ENCODE measurements at places on chromosomes 7 and 10. TPM values are rescaled to one million over a fixed set of nuclear protein-coding genes. Genes with fewer than 3 reads are reported as not detected.

GRCh38 chr7:132446666-132447278, 129.5 kb downstream of the PLXNA4 start:
- DNase-seq = no peak

The NEBL gene
- 0.44 TPM for total RNA-seq

DNA sequence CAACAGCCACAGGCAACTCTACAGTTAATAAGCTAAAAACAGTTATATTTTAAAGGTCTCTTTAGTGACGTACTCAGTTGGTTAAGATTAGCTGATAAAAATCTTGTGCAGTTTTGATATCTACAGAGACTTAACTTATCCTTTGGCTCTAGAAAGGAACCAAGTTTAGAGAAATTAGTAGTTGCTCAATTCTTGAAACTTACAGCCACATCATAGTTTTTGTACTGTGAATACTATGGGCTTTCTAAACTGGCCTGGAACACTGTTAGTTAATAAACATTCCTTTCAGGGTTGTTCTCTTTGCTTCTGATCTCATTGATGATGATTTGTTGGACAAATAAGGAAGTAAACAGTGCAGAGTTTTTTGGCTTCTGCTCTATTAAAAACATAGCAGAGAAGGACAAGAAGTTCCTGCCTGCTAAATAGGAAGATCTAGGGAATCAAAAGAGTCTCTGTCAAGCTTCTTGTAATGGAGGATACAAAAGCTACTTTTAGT, 73.1 kb downstream of the MKLN1 start:
- DNase-seq = no peak

DNA sequence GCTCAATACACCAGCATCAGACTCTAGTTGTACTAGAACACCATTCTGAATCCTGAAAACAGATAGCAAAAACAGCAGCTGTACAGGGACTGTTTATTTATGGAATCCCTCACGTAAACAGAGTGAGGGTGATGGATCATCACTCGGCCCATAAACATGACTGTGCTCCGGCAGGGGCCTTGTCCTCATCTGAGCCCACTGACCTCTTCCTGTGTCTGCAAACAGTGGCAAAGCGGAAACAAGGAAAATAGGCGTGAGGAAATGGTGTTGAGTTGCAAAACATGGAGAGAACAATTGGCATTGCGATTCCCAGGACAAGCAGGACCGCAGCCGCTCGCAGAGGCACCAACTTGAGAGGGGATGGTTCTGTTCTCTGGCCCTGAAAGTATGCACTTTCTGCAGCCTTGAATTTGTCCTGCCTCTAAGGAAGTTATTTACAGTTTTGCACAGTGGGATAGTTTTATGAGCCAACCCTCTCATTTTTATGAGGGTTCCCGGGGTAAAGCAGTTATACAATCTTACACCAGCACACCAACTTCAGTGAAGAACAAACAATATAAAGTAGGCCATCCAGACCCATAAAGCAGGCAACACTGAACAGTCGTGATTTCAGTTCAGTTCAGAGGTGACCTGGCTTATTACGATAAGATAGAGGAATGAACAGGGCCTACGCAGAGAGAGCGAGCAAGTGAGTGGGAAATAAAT, 248.0 kb upstream of the FZD8 start:
- DNase-seq = no peak

DNA sequence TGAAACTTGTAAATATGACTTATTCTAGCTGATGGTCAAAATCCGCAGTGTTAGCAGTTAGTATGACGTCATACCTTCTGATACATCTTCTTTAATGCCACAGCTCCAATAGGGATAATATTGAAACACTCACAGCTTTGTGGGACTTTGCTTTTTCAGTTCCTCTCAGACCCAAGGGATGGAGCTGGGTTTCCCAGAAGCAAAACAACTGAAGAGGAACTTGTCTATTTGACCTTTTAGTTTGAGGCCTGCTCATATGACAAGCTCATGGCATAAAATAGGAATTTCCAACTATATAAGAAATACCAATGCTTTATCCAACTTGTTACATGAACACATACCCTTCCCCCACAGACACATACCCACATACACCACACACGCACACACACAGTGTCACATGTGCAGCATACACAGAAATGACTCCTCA, 31.6 kb upstream of the C10orf67 start:
- DNase-seq = no peak

- DNase-seq = no peak
Measured at GRCh38 chr10:97629289-97629688, 4.0 kb downstream of the MORN4 start.

- DNase-seq = no peak
Measured at GRCh38 chr7:155372782-155373358, 75.2 kb downstream of the INSIG1 start.

GRCh38 chr10:63262430-63263073, 129.4 kb downstream of the NRBF2 start:
- no peak for DNase-seq

GRCh38 chr7:118104812-118105441, 79.0 kb upstream of the LSM8 start:
- DNase-seq = no peak

DNA sequence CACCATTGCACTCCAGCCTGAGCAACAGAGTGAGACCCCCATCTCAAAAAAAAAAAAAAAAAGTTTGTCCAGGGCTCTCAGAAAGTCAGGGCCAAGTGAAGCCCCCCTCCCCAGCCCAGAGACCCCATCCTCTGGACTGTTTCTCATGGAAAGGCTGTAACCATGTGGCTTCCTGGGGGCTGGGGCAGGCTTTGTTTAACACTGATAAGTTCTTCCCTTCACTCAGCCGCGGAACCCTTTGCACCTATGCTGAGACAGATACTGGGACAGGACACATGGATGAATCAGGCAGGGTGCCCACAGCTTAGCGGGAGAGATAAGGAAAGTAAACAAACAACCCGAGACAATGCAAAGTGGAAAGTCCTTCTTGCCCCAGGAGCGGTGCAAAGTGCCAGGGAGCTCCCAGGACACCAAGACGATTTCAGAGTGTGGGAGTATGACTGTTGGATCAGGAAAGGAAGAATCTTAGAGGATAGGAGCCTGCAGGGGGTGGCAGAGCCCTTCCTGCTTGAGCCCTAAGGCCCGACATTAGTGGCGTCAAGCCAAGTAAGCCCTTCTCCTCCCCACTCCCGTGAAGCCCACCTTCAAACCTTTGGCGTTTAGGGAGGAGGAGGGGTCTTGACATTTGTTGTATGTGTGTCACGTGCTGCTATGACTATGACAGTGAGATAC, 11.6 kb downstream of the MLXIPL start:
- no peak for DNase-seq

DNA sequence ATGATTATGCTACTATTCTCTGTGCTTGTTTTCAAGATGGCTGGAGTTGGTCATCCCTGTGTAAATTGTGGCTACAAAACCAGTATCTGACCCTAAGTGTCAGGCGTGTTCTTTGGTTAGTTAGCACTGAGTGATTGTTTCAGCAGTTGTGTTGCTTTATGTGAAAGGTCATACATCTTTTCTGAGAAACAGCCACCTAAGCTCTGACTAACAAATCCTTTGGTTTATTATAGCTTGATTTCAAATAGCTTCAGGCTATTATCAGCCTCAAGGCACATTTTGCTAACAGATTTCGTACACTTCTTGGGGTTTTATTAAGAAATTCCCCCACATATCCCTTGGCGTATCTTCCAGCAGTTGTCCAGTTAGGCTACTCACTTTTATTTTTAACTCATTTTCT, 4.8 kb upstream of the ADRB1 start:
- no peak for DNase-seq
